Inflammatory macrophage treated with lipopolysaccharide for 4 hours (primary cell): ENCODE measurements at places on chromosomes 1 and 21.

GRCh38 chr1:58903514-58904298 is 119.9 kb upstream of the JUN start:
- DNase-seq: peak; percentile 96

DNA sequence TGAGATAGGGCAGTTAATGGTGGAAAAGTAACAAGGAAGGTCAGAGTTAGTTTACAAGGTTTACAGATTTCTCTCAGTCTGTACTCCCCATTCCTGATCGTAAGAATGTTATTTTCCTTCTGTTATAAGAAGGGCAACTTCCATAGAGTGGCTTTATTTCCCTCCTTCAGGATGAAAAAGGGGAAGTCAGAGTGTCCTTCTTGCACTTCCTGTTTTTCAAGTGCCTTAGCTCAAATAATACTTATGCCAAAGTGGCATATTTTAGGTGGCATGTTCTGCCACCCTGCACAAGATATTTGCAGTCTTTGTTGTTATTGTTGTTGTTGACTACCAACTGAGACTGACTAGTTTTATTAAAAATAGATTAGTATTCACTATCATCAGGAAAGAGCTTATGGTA is 730.7 kb upstream of the ADGRL4 start:
- peak; percentile 8 for DNase-seq

DNA sequence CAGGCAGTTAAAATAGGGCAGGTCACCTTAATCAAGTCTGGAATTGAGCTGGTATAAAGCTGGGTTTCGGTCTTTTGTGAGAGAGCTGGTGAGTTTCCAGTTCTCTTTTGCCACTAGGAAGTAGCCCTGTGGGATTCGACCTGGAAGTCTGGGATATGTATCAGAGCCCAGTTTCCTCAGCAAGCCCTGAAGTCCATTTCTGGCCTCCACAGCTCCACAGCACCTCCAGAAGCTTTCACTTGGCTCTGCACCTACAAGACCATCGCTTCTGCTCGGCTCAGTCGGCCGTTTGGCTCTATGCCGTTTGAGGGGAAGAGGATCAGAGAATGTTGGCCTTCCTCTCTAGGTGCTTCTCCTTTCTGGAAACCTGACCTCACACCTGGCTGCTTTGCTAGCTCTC is 148.0 kb downstream of the GALNT2 start:
- DNase-seq: no peak

DNA sequence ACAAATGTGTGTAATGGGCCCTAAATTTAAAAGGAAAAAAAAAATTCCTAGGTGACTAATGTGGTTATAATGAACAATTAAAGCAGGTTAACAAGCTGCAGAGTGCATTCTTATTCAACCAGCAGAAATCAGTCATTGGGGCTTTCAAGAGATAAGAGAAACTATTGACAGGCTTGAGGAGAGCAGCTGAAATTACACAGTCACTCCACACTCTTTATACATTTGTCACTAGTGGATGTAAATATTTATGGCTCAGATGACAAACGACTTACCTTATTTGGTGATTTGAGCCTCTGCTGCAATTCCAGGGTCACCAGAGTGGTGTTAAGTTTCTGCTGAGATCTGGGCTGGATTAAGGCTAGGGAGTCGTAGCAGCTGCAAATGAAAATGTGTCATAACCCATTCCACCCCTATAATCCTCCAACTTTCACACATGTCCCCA is 896.3 kb downstream of the TTLL7 start:
- no peak for DNase-seq

- DNase-seq: no peak
Measured at GRCh38 chr1:2632561-2633361, at the start of gene MMEL1. Gene MMEL1 (minus strand): TSS chr1:2633016. CDS start chr1:2629484, 3,532 bp downstream.

- DNase-seq: no peak
Measured at GRCh38 chr21:44958471-44959191, 18.8 kb downstream of the SLX9 start.

- DNase-seq: no peak
Measured at GRCh38 chr1:154808909-154809262, 61.2 kb downstream of the KCNN3 start.

- no peak for DNase-seq
Measured at GRCh38 chr1:203035111-203036000, 9.1 kb downstream of the PPFIA4 start.

DNA sequence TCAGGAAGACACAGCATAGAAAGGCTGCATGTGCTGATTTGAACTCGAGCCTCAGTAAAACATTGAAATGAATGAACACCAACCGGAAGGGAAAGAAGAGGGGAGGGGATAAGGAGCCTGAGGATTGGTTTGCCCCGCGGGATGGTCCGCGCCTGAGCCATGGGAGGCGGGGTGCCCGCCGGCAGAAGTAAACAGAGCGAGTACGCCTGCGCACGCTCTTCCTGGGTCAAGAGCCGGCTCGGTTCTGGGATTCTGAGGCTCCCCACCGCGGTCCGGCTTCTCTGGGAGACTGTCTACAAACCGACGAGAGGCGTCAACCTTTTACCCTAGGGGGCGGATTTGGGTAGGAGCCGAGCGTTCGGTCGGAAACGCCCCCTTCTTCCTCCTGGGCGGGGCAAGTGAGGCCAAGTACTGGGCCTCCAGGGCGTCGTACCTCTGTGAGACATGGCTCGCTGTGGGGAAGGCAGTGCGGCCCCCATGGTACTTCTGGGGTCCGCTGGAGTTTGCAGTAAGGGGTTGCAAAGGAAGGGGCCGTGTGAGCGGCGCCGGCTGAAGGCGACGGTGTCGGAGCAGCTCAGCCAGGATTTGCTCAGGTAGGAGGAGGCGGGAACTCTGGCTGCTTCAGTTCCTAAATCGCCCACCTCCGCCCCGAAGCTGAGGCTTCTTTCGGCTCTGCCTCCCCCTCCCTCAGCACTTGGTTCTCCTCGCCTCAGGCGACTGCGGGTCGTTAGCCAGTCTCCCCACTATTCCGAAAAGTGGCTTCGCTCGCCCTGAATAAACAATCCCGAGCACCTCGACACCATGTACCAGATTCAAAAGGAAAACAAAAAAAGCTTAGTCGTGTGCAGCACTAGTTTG is at the start of gene BTBD8:
BTBD8 (plus strand) TSS at position 218 of the 858 bp plus-strand sequence; CDS start at position 445, 227 bp downstream.
- DNase-seq: peak; percentile 72

GRCh38 chr1:119310301-119310700 is 58.3 kb upstream of the HAO2 start:
- no peak for DNase-seq

- DNase-seq: no peak
Measured at GRCh38 chr1:34178072-34178471, 1.4 kb downstream of the C1orf94 start.

DNA sequence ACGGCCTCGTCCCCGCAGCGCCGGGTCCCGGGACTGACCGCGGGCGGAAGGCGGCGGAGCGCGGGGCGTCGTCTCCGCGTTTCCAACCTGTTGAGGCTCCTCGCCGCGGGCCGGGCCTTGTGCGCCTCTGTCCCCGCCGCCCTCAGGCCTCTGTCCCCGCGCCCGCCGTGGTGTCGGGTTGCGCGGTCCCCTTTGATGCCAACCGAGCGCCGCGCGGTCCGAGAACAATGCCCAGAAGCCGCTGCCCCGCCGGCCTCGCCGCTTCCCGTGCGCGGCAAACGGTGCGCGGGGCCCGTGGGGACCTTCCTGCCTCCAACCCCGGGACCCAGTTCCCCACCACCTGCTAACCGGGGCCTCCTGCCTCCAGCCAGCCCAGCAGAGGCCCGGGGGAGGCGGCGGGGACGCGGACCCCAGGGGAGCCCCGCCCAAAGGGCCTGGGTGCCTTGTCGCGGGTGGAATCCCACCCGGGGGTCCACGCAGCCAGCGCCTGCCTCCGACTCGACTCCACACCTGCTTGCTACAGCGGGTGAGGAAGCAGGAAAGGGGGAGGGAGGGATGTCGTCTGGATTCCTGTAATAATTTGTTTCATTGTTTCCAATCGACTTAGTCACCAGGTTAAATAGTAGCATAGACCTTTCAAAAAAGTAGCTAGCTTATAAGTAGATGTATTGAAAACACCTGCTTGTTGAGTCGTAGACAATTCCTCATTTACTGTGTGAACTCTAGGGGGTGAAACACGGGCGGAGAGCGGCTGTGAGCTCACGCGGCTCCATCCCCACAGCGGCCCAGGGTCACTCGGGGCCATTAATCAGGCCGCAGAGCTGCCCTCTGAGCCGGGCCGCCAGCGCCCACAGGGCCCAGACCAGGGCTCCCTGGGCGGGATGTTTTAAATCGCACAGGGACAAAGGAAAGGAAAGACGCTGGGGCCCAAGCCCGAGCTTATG is 1.1 kb downstream of the COL18A1 start:
- no peak for DNase-seq

DNA sequence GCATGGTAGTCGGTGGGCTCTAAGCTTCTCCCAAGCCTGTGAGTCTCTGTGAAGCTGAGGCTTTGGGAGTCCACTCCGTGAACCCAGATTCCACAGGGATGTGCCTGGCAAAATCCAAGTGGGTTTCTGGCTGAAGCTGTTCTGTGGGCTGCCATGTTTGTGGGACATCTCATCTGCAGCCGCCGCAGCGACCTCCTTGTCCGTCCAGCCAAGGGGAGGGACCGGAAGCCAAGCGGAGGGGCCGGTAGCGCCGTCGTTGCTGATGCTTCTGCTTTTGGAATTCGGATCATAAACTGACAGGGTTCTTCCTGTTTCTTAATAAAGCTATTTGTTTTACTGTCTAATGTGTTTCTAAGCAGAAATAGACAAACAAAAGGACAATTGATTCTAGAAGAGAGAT is 13.3 kb downstream of the KIF26B start:
- DNase-seq: peak; percentile 53

GRCh38 chr1:30988045-30988444 is 77.5 kb downstream of the PUM1 start:
- DNase-seq: no peak

DNA sequence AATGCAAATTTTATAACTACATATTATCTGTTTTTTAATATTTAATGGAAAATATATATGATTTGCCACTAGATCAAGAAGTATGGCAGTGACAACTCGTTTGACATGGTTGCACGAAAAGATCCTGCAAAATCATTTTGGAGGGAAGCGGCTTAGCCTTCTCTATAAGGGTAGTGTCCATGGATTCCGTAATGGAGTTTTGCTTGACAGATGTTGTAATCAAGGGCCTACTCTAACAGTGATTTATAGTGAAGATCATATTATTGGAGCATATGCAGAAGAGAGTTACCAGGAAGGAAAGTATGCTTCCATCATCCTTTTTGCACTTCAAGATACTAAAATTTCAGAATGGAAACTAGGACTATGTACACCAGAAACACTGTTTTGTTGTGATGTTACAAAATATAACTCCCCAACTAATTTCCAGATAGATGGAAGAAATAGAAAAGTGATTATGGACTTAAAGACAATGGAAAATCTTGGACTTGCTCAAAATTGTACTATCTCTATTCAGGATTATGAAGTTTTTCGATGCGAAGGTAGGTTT is 556 bp downstream of the IFI44 start:
- peak; percentile 82 for DNase-seq

GRCh38 chr21:42799516-42799915 is 79.8 kb downstream of the WDR4 start:
- DNase-seq: no peak

DNA sequence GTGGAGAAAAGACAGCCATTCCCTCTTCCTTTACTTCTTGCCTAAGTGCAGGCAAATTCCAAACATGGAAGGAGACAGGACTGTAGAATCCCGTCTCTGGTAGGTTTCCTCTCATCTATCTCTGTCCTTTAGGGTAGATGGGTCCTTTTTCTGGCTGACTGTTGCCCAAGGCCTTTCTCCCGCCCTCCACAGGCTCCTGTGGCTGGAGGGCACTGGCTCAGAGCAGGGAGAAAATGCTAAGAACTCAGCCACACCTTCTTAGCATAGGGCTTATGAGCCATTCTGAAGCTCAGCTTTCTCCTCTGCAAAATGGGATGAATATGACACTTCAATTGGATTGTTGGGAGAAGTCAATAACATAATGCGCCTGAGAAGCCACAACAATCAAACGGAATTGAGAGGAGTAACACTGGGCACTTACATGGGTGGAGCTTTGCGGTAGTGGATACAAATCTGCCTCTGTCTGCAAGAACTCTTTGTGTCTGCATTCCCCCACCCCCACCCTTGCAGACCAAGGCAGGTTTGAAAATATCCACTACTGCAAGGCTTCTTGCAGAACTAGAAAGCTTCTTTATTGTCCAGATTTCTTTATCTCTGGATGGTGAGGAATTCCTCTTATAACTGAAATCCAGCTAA is 94.7 kb downstream of the CSMD2 start:
- DNase-seq: no peak

DNA sequence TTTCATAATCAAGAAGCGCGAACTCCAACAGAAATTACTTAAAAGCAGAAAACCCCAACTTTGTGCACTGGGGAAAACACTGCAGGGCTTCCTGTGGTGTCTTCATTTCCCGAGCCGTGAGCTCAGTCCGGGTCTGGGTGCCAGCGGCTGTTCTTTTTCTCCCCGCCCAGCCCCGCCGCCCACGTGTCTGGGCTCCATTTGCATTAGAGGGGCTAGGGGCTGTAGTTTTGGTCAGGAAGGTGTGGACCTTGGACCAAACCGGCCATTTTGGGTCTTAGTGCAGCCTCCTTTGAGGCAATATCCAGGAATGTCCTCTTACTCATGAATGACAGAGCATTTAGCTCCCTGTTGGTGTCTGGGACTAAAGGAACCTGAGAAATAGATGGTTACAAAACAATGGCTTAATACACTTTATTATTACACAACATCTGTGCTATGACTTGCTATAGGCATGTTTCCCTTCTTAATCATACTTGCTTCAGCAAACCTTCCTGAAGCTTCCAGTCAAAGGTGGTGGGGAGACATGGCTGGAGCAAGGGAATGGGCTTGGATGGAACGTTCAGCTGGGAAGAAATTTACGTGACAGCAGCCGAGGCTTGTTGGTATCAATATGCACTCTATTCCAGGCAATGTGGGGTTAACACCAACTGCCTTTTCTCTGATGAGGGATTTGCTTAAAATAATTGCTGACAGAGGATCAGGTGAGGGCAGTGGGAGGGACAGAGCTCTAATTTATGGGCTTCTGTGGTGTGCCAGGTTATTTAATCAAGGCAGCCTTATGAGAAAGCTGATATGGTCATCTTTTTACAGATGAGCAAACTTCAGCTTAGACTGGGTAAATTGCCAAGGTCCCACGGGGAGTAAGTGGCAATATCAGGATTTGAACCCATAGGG is 1.1 kb downstream of the AGTRAP start:
- DNase-seq: peak; percentile 99

DNA sequence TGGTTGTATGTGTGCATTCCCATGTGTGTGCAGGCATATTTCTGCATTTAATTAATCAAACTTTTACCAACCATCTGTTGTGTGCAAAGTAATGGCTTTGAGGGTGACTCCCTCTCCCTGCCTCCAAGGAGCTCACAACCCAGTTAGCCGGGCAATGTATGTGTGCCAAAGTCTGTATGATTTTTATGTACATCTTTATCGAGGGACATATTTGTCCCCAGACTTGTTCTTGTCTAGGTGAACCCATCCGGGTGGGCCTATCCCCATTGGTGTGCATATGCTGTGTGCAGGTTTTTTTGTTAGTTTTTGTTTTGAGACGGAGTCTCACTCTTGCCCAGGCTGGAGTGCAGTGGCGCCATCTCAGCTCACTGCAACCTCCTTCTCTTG is 1.8 kb downstream of the SYTL1 start:
- DNase-seq: no peak

- no peak for DNase-seq
Measured at GRCh38 chr1:54407154-54407403, 885 bp upstream of the SSBP3 start.

- no peak for DNase-seq
Measured at GRCh38 chr1:35611655-35612054, 29.7 kb downstream of the PSMB2 start.

GRCh38 chr1:61950418-61950817 is 208.1 kb downstream of the PATJ start:
- no peak for DNase-seq
